Hematopoietic multipotent progenitor cell treated with erythropoietin and hydrocortisone succinate and interleukin-3 and kit ligand, for 8 days (in vitro differentiated cells): ENCODE measurements at places on chromosomes 11 and 22.

DNA sequence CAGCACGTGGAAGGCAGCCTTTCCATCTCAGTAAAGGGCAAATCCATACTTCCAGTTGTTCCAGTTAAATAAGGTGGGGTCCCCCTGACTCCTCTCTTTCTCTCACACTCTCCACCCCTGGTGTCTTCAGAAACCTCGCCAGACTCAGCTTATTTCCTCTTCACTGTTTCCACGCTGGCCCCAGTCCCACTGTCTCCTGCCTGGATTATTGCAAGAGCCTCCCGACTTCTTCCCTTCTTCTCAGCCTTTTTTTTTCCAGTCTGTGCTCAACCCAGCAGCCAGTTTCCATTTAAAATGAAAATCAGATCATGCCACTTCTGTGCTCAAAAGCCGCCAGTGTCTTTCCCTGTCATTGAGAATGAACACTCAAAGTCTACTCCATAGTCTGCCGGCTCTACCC, 131.4 kb downstream of the PKNOX2 start:
- no peak for DNase-seq

GRCh38 chr11:119107538-119108145, 498 bp downstream of the C2CD2L start:
- no peak for DNase-seq

DNA sequence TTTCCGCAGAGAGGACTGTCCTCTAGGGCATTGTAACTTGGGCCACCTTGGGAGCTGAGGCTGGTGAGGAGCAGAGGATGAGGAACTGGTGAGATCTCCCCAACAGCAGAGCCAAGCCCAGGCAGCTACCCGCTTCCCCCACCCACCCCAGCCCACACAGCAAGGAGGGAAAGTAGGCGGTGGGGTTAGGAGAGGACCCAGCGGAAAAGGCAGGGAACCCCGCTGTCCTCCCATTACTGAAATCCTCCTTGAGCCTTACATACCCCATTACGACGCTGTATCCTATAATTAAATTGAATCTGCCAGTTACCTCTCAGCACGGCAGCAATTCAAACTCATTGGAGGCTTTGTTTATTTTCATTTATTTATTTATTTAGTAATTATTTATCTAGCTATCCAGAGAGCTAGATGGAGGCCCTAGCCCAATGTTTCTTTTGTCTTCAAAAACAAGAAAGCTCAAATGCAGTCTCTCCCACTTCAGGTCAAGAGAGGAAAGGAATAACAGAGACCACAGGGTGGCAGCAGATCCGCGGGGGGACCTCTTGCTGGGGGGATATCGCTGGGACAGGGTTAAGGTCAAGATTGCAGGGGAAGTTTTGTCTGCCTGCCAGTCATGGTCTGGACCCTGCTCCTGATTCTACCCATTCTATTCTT, 218.0 kb downstream of the ST3GAL4 start:
- DNase-seq, result no peak

GRCh38 chr22:45531441-45532234, 29.0 kb downstream of the FBLN1 start:
- DNase-seq, result no peak

GRCh38 chr11:22769081-22769480, 60.5 kb downstream of the SVIP start:
- no peak for DNase-seq
